Stimulated activated CD8-positive, alpha-beta memory T cell treated with anti-CD3 and anti-CD28 coated beads, Interleukin-15, amount 100 ng/mL, for 4 hours (primary cell): ENCODE measurements at places on chromosomes 7 and 10.

- DNase-seq: no peak
Observed at GRCh38 chr7:149736478-149737360, 36.7 kb downstream of the ZNF467 start.

GRCh38 chr7:136342251-136342650, 365.1 kb upstream of the MTPN start:
- no peak for DNase-seq

DNA sequence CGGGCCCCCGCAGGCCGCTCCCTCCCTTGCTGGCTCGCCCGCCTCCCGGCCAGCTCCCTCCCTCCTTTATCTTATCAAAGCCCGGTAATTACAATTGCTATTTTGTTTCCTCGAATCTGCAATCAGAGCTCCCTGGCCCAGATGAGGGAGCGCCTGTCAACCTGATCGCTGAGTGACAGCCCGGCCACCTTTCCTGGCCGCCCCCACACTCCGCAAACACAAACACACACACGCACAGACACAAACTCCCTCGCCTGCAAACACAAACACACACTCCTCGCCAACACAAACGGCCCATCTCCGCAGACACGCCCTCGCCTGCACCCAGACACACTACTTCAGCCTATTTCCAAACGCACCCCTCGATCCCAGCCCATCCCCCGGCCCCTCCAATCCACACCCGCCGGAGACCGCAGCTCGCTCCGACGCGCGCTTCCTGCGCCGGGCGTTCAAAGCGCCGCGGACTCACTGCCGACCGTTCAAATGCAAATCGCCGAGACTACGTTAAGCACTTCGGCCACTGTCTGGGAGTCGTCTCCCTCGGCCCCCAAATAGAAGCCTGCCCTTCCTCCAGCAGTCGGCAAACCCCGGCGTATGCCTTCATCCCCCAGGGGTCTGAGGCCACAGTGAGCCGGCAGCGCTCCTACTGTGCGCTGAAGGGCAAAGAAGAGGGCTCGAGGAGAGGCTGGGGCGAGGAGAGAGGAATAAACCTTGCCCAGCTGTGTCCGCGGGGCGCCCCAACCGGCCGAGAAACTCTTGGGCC, 3.0 kb upstream of the FGF8 start:
- no peak for DNase-seq

DNA sequence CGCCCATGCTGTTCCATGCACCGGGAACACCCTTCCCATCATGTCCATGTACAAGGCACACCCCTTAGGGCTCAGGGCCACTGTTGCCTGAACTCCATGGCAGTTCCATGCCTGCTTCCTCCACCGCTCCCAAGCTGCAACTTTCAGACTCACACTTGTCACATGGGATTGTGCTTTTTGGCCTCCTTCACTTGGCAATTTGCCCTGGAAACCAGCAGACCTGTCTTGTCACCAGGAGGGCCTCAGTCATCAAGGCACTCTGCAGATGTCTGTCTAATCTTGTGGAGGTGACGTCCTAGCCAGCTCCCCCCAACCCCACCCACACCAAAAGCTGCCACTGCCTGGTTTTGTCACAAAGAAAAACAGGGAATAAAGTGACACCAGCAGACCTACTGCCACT, 47.5 kb downstream of the CARD11 start:
- DNase-seq: no peak
